Germinal center (tissue), 1 donor: ENCODE measurements at places on chromosomes 4 and X.

GRCh38 chr4:111228874-111229273 is 606.0 kb upstream of the PITX2 start:
- DNase-seq, result no peak

DNA sequence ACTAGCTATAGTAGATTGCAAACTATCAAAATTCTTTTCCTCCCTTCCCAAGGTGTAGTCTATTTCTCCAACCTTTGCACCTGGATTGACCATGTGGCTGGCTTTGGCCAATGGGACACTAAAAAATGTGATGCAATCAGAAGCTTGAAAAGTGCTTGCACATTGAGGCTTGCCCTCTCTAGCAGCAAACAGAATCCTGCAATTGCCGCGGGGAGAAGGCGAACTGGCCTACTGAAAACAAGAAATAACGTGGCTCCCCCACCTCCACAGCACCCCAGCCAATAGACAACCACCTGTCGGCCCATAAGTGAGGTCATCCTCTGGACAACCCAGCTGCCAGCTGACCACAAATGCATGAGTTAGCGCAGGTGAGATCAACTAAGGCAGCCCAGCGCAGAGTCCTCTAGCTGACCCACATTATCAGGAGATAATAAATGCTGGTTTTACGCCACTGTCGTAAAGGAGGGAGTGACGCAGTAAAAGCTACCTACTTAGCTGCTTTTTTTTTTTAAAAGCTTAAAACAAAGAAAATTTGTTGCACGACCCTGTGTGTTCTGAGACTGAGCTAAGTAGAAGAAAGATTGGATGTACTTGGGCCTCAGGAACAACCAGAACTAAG is 95.2 kb downstream of the GK start:
- DNase-seq, result no peak

GRCh38 chr4:140807491-140808252 is 51.5 kb upstream of the TBC1D9 start:
- DNase-seq, result peak; percentile 65

DNA sequence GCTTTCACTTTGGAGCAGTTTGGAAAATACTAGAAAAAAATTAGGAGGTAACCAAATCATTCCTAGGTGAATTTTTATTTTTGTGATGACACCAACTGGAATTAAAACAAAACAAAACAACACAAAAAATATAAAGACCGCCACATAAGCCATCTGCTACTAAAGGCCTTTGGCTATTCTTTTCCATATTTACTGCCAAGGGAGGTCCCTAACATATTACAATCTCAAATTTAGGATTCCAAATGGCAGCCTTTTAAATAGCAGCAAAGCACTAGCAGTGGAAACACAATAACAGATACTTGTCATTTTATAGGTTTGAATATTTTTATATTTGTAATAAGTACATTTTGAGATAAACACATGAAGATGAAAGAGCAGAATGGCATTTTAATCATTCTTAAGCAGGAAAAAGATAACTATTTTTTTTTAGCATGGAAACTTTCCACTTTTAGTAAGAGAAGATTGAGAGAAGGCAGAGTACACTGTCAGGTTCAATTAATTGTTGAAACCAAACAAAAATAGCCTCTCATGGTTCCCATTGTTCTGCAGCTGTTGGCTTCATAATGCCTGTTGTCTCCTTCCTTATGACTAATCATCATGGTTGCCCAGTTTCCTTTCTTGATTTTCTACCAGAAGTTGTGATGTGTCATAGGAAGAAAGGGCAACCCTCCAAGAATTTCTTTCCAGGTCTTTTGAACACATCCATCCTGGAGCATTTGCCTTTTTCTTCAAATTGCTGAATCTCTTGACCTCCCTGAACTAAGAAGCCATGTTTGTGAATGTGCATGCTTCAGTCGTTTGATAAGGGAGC is 219.0 kb upstream of the EMCN start:
- no peak for DNase-seq

DNA sequence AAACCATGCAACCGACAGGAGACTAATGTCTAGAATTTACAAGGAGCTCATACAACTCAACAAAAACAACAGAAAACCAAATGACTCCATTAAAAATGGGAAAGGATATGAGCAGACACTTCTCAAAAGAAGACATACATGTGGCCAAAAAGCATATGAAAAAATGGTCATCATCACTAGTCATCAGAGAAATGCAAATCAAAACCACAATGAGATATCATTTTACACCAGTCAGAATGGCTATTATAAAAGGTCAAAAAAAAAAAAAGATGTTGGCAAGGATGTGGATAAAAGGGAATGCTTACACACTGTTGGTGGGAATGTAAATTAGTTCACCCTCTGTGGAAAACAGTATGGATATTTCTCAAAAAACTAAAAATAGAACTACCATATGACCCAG is 50.5 kb upstream of the CHRDL1 start:
- DNase-seq, result no peak

- no peak for DNase-seq
Measured at GRCh38 chr4:3868211-3869173, 102.3 kb downstream of the ADRA2C start.
